ENCODE measurements at places on chromosomes 3 and 15. TPM values are rescaled to one million over a fixed set of nuclear protein-coding genes. Genes with fewer than 3 reads are reported as not detected.

- DNase-seq: no peak
Observed at GRCh38 chr3:148366743-148367410, 330.8 kb upstream of the AGTR1 start.

DNA sequence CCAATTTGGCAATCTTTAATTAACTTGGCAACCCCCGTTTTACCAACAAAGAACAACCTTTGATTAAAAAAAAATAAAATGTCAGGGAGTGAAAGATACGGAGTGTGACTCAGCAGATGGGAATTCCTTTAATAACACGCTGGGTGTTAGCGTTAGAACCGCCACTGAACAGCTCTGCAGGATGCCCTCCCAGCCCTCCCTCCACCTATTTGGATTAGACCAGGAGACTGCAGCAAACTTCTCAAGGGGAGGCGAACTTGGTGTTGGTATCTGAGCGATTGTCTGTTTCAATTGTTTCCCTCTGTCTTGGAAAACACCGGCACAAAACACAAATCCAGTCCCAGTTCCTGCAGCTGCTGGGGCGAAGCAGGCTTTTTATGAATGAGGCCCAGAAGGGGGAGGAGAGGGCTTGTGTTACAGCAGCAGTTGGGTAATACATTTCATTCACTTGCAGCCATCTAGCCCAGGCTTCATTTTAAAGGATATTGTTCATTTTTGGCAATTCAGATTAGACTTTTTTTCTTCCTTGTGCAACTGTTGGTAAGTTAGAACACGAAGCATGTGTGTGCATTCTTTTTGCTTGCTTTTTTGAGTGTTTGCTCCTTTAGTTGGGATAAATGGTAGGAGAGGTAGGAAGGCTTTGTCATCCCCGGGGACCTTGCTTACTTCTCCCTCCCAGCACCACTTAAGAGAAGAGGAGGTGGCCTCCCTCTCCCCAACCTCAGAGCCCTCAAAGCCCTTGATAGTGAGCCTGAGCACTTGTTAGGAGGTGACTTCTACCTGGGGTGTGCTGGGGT, 152.3 kb downstream of the IGF1R start:
- peak; percentile 55 for DNase-seq

DNA sequence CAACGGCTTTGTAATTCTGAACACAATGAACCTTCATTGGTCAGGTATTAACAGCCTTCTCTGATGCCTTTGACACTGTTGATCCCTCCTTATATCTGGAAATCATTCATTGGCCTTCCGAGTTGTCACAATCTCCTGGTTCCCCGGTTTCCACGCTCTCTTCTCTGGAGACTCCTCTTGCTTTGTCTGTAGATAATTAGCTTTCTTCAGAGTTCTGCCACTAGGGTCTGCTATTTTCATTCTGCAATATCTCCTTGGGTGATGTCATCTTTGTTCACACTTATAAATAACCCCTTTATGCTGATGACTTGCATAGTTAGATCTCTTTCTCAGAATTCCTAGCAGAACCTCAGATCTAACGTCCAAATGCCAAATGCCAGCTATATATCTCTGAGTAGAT, 583.8 kb upstream of the ZNF717 start:
- DNase-seq: no peak

DNA sequence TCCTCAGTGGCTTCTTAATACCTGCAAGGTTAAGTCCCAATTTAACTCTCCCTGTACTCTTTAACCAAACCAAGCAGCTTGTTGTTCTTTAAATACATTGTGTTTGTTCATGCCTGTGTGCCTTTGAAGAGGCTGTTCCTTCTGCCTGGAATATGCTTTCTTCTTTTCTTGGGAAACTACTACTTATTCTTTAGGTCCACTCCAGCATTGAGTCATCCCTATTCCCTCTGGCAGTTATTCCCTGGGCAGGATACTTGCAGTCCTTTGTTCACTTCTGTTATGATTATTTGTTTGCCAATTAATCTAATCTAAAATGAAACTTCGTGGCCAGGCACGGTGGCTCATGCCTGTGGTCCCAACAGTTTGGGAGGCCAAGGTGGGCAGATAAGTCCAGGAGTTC, 139.3 kb downstream of the ZNF609 start:
- DNase-seq: no peak

DNA sequence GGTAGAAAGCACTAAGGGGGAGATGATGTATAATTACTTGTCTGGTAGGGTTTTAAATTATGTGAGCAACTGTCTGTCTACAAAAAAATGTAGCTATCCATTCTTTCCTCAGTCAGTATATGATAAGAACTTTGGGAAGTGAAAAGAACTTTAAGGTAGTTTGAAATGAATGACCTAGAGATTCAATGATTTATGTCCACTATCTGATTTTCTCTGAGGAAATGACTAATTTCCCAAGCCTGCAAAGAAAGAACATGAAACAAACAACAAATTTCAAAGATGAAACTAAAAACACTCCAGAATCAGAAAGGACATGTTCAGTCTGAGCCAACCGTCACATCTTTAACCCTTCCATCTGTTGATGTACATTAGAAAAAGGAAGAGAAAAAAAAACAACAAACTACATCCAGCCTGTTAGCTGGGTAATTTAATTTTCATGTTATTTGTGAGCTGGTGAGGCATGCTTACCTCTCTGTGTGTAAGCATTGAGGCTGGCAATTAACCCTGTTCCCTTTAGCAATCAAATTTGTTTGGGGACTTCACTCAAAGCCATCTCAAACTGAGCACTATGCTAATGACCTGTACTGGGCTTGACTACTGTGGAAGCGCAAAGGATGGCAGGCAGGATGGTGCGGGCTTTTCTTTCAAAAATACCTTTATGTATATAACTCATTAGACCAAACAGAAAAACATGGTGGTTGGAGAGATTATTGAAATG, 220.1 kb downstream of the TUSC7 start:
- DNase-seq: no peak

DNA sequence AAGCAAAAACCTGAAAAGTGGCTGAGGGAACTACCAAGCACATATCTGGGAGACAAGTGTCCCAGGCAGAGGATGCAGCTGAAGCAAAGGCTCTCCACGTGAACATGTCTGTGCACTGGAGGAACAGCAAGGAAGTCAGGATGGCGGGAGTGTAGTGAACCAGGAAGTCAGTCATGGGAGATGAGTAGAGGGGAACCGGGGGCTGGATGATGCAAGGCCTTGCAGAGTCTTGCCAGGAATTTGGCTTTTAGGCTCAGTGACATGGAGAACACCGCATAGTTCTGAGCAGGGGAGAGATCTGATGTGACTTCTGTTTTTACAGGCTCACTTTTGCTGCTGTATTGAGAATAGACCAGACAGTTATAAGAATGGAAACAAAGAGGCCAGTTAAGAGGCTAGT, 19.0 kb downstream of the C2CD4A start:
- no peak for DNase-seq

GRCh38 chr15:29945943-29946596, 123.8 kb upstream of the TJP1 start:
- DNase-seq: no peak

GRCh38 chr3:39226106-39226741, 33.8 kb upstream of the XIRP1 start:
- no peak for DNase-seq

- no peak for DNase-seq
Observed at GRCh38 chr3:186997473-186997939, 67.2 kb downstream of the ST6GAL1 start.

DNA sequence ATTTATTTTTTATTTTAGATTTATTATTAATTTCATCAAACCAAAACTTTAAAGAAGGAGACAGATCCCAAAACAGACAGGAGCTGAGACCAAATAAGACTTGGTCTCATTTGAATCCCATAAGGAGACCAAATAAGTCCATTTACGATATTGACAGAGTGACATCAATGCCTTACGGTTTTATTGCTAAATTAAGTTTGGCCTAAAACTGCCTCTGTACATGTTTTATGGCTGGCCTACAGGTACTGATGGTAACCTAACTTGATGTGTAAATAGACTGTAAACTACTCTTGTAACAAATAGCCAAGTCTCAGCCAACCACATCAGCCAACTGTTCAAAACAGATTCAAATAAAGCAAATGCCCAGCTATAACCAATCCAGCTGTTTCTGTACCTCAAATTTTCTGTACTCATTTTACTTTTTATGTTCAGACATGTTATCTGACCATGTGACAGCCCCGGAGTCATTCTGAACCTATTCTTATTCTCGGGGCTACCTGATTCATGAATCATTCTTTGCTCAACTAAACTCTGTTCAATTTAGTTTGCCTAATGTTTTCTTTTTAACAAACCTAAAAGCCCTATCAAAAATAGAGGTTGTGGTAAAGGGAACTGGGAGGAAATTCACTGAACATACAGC, 89.4 kb upstream of the CDAN1 start:
- no peak for DNase-seq

- peak; percentile 78 for DNase-seq
Observed at GRCh38 chr3:195558602-195559001, 15.5 kb upstream of the PPP1R2 start.

DNA sequence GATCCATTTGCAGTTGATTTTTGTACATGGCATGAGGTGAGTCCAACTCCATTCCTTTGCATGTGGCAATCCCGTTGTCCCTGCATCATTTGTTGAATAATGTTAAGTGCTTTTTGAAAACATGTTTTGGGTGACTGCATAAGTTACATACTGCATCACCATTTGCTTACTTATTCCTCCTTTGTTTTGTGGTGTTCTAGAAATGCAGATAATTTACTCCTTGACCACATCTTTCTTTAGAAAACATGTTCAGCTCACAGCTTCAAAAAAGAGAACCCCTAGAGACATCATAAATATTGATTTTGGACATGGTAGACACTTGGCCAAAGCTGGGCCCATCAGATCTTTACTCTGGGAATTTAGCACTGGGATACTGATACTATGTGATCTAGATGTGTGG, 135.3 kb upstream of the DAZL start:
- no peak for DNase-seq

LTK gene
- total RNA-seq: 0.24 TPM

C3orf20 gene
- total RNA-seq: 0.28 TPM

NME9 gene
- total RNA-seq: not detected

SPTSSB gene
- 8.1 TPM for total RNA-seq

Data from Calu3 (cell line).